ENCODE measurements at places on chromosomes 3 and 15. TPM values are rescaled to one million over a fixed set of nuclear protein-coding genes. Genes with fewer than 3 reads are reported as not detected.

APBA2 gene
- 31.2 TPM for total RNA-seq

NR2E3 gene
- not detected for total RNA-seq

RTP3 gene
- total RNA-seq, result not detected

DUOXA2 gene
- total RNA-seq, result not detected

TBL1XR1 gene
- total RNA-seq, result 87.9 TPM

Data from epithelial cell of alveolus of lung (primary cell).